Adrenal gland (tissue), 19 donors: ENCODE measurements at places on chromosomes 12 and 14.

GRCh38 chr12:105504286-105504685 is 173.8 kb downstream of the C12orf75 start:
- no peak for DNase-seq

- no peak for DNase-seq
These were observed 58.8 kb downstream of the GPR68 start for GRCh38 chr14:91185721-91186120.

DNA sequence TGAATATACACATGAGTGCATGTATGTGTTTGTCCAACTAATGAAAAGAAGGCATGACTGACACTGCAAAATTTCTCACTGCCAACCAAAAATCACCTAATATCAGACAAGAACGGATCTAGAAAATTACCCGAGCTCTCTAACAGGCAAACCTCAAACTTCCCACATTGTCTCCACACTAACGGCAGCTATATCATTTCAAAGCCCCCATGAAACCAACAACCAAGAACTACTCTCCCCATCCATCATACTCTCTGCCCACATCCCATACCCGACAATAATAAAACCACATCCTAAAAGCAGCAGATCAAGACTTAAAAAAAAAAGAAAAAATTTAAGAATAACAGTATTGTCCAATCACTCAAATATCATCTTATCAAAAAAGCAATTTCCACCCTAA is 227.1 kb downstream of the CEP128 start:
- no peak for DNase-seq

DNA sequence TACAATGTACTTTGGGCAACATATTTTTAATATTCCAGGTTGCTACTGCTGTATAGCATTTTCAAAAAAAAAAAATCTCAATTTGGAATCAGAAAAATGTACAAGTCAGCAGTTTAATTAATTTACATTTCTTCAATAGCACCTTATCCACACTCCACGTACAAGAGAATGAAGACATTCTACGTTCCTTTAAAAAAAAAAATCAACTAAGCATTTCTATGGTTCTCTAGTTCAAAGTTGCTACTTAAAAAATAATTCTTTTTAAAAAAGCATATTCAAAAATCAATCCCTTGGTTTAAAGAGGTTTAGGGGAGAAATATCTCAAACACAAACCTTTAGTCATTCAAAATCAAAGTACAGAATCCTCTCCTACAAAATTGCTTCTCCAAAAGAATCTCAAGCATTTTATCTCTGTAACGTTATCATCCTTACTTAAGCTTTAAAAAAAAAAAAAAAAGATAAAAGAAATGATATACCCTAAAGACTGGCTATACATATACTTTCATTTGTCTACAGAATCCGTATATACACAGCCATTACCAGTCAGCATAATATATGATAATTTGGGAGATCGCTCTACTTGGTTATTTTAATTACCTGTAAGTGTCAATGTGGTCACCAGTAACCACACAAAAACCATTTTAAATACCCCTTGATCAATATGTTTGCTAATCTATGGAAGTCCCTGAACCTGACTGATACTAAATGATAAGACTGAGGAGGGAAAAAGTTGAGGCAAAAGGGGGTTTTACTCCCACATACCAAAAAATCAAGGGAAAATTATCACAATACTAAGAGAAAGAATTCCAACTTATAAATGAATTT is 2.7 kb downstream of the MED13L start:
- no peak for DNase-seq

DNA sequence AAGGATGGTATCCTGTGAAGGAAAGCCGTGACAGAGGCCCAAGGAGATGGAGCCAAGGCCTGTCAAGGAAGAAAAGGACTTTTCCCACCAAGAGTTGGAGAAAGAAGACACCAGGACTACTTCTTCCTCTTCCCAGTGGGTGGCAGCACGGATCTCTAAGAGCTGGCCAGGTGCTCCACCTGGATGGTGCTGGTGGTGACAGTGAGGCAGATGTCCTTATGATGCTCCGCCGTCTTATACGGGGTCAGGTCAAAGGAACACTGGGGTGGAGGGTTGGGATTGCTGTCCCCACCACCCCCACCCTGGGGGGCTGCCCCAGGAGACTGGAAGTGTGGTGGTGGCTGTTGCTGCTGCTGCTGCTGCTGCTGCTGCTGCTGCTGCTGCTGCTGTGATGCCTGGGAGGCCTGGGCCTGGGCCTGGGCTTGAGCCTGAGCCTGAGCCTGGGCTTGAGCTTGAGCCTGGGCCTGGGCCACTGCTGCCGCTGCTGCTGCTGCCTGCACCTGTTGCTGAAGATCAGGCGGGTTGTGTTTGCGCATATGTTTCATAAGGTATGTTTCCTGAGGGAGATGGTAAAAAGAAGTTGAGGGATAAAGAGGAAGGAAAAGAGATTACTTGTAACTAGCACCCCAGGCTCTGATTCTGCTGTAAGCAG is 4.8 kb upstream of the ING4 start:
- DNase-seq, result no peak

DNA sequence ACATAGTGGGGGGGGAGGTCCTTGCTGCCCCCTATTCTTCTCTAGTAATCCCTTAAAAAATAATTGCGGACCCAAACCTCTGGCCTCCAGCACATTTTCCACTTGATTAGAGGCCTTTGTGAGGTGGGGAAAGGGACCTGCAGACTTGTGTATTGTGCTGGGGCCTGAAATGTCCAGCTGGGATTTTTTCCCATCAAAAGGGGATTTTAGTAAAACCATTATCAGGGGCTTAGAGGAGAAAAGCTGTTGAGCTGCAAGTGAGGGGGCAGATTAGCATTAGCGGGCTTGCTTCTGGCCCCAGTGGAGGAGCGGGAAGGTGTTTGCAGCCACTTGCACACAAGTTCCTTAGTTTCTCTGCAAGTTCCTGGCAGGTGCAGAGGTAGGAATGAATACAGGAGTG is 13.9 kb downstream of the FBXL14 start:
- DNase-seq, result no peak

DNA sequence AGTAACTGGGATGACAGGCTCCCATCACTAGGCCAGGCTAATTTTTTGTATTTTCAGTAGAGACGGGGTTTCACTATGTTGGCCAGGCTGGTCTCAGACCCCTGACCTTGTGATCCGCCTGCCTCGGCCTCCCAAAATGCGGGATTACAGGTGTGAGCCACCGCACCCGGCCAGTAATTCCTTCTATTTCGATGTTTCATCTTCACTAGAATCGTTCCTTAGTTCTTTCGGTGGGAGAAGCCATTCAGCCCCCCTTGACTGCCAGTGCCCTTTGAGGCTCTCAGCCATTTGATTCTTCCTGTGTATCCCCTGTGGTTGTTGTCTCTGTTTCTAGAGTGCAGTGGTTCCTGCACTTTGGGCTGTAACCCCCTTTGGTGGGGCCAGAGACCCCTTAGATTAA is 174.1 kb downstream of the ETV6 start:
- no peak for DNase-seq

- peak; percentile 84 for DNase-seq
These were observed 52.4 kb downstream of the BRMS1L start for GRCh38 chr14:35878272-35879150.

DNA sequence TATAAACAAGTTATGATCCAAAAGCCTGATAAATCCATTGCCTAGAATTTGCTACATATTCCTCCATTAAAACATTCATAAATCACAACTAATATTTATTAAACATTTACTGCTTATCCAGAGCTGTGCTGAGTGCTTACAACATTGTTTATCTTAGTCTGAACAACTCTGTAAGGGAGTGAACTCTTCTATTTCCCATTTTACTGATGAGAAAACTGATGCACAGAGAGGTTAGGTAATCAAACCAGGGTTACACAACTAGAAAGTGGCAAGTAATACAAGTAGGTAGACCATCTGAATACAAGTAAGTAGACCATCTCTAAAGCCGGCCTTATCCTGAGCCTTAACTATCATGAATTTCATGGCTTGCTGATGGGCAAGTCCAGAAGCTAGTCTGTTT is 39.5 kb downstream of the WASHC3 start:
- no peak for DNase-seq

DNA sequence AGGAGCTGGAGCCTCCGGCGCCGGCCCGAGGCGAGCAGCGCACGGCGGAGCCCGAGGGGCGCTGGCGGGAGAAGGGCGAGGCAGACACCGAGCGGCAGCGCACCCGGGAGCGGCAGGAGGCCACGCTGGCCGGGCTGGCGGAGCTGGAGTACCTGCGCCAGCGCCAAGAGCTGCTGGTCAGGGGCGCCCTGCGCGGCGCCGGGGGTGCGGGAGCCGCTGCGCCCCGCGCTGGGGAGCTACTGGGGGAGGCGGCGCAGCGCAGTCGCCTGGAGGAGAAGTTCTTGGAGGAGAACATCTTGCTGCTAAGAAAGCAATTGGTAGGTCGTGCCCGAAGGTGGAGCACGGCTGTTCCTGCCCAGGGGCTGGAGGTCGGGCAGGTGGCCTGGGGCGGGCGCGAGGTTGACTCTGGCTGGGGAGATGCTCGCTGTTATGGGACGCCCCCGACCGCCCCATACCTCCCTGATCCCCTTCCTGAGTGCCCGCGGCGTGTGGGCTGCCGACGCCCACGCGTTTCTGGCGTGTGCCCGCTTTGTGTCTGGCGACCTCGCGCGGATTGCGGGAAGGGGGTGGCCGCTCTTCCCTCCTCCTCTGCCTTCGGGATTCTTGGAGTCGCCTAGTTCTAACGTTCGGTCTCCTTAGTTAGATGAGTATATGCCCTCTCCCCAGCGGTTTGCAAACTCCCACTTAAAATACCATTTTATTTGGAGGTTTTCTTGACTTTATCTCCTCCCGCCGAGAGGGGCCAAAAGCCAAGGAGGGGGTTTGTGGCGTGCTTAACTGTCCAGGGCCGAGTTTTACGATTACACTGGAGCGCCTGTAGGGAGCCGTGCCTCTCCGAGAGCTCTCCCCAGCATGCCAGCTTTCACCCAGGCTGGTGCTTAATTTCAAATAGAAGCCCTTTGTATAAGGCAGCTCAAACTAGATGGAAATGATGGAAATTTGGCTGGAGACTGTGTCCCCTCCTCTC is 752 bp downstream of the DACT1 start:
- peak; percentile 31 for DNase-seq

DNA sequence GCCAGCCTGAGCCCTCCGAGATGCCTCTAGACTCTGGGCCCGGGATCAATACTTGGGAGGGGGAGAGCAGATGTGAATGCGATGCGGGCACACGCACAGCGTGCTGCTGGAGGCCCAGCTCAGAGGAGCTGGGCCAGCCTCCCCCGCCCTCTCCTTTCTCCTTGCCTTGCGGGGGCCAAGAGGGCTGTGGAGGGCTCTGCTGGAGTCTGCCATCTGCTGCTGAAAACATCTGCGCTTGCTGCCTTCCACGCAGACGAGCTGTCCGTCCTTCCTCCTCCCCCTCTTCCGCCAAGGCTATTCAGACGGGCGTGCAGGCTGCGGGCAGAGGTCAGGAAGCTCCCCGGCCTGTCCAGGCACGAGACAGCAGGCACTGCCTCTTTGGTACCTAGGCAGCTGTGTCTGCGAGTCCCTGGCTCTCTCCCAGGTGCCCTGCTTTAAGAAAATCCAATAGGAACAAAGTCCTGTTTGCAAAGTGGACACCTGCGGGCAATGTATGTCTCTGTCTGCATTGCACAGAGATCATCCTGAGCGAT is 75.2 kb downstream of the SPRING1 start:
- peak; percentile 35 for DNase-seq

GRCh38 chr12:91616416-91616815 is 433.8 kb upstream of the DCN start:
- no peak for DNase-seq

DNA sequence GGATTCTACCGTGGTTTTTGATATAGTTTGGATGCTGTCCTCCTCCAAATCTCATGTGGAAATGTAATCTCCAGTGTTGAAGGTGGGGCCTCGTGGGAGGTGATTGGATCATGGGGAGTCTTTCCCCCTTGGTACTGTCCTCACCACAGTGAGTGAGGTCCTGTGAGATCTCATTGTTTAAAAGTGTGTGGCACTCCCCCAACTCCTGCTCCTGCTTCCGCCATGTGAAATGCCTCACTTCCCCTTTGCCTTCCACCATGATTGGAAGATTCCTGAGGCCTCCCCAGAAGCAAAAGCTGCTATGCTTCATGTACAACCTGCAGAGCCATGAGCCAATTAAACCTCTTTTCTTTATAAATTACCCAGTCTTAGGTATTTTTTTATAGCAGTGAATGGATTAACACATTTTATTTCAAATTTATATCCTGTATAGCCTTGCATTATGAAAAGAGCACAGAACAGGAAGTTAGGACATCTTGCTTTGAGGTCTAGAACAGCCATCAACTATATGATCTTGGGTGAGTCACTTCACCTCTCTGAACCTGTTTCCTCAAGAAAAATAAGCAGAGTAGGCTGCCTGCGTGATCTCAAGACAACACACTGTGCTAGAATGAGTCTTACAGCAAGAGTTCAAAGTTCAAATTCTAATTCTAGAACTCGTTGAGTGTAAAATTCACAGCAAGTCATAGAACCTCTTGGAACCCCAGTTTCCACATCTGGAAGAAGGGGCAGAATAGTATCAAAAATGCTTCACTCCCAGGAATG is 160.9 kb upstream of the EEA1 start:
- no peak for DNase-seq

- no peak for DNase-seq
These were observed 12.9 kb downstream of the GLRX5 start for GRCh38 chr14:95547626-95548327.

- peak; percentile 33 for DNase-seq
These were observed 198.3 kb upstream of the CPNE8 start for GRCh38 chr12:39103552-39104165.

DNA sequence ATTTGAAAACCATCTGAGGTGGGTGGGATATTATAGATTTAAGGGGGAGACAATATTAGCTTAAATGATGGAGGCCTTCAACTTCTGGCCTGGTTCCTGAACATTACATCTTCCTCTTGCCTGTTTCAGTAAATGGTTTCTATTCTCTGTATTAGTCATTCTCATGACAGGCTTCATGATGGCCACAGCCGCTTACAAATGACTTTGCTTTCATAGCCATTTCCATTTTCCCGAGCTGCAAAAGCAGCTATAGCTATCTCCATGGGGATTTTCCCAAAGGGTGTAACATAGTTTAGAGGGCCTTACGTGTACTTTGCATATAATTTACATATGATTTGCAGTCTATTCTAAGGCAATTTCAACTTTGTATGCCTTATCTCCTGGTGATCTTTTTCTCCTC is 121.8 kb downstream of the NRXN3 start:
- no peak for DNase-seq

- DNase-seq, result no peak
These were observed 63.4 kb upstream of the IGF1 start for GRCh38 chr12:102543494-102544485.

DNA sequence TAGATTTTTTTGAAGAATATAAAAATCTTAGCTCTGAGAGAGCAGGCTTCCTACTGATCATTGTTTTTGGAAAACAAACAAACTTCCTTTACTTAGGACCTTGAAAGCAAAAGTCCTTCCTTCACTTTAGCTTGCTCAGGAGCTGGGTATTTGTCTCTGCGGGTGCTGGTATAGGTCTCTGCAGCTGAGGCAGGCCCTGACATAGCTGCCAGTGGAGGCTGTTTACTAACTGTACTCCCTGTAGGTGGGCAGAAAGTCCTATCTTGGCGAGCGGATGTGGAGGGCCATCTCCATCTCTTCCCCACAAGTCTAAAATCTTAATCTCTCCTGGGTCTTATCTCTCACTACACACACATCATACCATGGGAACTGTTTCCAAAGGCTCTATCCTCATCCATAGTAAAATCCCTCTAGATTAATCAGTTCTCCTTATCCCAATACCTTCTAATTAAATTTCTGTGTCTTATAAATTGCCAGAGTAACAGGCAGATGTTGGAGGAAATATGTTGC is 4.1 kb upstream of the MIA2 start:
- no peak for DNase-seq
